ENCODE measurements at places on chromosomes 5 and 9.

DNA sequence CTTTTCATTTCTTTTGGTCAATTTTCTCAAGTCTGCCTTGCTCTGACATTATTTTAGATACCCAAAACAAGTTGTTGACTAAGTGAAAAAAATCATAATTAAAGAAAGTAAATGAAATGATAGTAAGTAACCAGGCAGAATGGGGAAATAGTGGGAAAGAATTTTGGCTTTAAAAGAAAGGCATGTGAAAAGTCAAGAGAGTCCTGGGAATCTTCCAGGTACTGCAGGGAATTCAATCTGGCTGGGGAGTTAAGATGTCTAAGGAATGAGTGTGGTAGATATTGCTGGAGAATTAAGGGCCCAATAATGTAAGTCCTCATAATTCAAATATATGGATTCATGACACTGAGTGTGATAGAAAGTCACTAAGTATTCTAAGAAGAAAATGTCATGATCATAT is 123.1 kb upstream of the PAPPA start:
- DNase-seq = no peak

DNA sequence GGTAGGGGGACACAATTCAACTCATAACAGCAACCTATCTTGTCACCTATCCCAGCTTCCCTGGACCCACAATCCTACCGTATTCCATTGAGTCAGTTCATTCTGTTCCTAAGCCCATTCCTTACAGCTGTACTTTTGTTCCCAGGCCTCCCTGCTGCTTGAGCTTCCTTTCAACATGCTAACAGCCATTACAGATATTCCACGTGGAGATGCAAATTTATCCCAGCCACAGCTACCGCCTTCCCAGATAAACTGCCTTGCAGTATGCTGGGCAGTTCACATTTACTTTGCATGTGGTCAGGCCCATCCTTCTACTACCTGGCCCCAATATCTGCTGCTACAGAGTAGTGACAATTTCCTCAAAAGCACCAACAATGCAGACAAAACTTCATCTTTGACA is 23.0 kb downstream of the RIGI start:
- DNase-seq = no peak

DNA sequence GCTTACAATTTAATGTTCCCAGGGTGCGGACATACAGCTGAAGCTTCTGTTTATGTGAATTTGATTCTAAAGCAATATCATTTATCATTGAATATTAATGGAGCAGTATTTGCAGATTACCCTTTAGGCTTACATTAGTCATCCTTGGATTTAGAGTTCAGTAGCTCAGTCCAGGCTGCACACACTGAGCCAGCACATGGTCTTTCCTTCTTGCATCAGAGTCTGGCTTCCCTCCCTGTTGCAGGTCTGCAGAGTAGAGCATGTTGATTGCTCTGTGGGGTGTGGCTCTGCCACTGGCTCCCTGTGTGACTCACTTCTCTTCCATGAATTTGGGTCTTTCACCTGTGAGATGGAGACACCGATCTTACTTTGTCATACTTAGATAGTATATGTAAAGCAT is 36.8 kb downstream of the NSG2 start:
- no peak for DNase-seq

GRCh38 chr9:89850153-89850552 is 245.3 kb downstream of the GADD45G start:
- no peak for DNase-seq

- DNase-seq = no peak
Measured at GRCh38 chr5:67195406-67196275, 958 bp downstream of the CD180 start.

DNA sequence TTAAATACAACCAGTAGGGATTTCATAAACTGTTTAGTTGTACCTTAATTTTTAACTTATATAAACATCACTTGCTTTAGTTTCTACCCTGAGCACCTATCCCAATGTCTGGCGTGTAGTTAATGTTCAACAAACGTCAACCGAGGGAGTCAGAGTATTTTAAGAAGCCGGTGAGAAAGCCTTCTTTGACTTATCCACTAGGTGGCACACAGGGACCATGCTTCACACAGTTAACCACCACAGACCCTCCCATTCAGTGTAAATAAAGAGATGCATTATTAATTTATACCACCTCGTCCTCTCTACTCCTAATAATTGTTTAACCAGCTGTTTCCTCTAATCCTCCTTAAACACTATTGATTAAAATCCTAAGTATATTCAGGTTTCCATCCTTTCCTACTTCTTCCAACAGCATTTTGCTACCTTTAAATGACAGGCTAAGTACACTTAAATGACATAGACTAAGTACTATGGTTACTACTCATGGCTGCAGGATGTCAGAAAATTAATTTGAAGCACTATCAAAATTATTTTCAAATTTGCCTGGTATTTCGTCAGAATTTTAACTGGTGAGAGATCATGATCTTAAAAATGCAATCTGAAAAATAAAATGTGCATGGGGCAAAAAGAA is 2.3 kb downstream of the HAPLN1 start:
- DNase-seq = no peak

DNA sequence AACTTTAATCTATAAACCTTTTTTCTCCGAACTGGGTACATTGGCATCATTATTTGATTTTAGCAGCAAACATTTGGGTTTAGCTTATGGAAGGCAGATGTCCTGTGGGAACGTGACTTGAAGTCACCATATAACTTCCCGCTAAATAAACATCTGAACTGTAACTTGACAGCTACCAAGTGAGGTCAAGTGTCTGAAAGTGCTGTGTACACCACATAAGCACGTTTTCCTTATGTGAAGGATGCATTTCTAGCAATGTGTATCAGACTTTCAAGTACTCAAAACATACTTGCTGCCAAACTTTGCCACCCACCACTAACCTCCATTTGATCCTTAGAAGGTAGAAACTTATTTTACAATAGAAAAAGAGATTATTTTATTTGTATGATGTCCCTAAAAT is 35.7 kb downstream of the SLC1A3 start:
- no peak for DNase-seq

GRCh38 chr9:18343784-18344183 is 130.2 kb upstream of the ADAMTSL1 start:
- DNase-seq = no peak

DNA sequence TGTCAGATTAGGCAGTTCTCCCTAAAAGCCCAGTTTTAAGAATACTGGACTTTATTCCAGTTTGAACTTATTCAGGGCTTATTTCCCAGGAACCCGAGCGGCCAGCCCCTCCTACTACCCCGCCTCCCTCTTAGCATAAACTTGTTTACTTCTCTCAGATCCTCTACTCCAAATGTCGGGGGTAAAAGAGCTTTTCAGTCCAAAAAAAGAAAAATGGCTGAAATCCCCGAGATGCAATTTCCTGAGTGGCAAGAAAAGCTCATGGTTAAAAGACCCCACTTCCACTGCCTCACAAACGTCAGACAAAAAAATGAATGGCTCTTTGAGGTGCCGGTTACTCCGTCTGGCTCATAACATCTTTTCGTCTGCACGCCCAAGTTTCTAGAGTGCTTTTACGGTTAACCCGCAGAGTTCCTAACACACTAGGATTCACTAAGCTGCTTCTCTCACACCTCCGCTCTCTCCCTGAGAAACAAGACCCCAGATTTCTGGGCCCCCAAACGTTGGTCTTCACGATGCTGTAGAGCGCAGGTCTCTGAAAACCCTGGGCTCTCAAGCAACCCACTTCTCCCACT is 402 bp downstream of the BRD8 start:
- no peak for DNase-seq

- DNase-seq = no peak
Measured at GRCh38 chr5:99025298-99026045, 96.7 kb upstream of the CHD1 start.

- no peak for DNase-seq
Measured at GRCh38 chr9:108933231-108933717, 650 bp downstream of the ELP1 start.

- DNase-seq = no peak
Measured at GRCh38 chr9:91549177-91549576, 125.5 kb upstream of the NFIL3 start.

GRCh38 chr5:119282628-119283027 is 73.2 kb upstream of the TNFAIP8 start:
- no peak for DNase-seq

GRCh38 chr9:15867334-15867733 is 314.5 kb downstream of the CCDC171 start:
- DNase-seq = no peak
